Stimulated activated CD8-positive, alpha-beta memory T cell treated with anti-CD3 and anti-CD28 coated beads, Interleukin-15, amount 100 ng/mL, for 1 hour (primary cell): ENCODE measurements at places on chromosomes 16 and 17.

DNA sequence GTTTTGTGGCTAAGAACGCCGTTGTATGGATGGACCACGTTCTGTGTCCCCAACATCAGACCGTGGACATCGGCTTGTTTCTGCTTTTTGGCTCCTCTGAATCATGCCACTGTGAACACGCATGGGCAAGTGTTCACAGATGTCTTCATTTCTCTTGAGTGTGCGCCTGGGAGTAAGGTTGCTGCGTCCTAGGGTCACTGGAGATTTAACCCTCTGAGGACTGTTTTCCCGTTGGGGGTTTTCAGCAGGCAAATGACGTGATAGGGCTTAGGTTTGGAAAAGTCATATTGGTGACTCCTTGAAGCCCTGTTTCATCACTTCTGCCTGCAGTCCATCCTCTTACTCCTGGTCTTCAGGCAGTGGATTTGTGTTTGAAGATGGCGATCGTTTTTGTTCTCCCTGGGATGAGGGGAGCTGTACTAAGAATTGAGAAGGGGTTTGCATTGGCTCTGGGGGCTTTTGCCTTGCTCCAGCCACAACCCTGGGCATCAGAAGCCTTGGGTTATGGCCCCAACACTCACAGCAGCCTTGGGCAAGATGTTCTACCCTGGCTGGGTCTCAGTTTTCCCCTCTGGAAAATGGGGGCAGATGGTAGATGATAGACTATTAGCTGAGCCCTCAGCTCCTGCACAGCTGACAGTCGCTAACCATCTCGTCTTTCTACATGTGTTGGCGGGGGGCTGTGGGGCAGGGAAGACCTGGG, 67.2 kb upstream of the CIBAR2 start:
- DNase-seq = no peak

DNA sequence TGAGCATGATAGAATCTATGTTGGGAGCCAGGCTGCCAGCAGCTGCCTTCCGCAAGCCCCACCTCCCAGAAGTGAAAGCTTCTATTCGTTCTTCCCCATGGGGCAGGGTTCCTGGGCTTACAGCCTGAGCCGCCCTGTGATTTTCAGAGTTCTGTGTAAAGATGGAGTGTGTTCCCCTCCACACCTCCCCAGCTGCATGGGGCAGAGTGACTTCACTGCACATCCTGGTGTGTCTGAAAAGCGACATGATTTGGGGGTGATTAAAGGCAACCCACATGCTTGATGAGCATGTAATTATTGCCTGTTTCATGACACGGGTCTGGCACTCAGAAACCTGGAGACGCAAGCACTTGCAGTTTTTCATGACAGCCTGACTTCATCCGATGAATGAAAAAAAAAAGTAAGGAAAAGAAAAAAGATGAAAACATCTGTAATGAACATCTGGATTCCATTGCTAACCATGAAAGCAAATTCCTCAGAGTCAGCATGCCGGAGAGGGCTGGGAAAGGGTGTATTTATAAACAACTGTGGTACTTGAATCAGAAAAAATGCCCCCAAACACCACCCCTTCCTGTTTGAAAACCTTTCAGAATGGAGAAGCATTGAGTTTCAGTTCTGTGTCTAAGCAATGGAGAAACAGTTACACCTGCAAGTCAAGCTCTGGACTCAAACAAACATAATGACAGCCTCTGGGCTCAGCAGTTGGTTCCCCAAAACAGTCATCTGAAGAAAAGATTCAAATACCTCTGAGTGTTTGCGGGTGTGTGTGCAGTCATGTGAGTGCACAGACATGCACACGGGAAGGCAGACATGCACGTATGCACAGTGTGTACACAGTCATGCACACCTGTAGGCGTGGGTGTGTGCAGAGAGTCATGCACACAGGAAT, 266.0 kb downstream of the ENGASE start:
- DNase-seq = no peak

DNA sequence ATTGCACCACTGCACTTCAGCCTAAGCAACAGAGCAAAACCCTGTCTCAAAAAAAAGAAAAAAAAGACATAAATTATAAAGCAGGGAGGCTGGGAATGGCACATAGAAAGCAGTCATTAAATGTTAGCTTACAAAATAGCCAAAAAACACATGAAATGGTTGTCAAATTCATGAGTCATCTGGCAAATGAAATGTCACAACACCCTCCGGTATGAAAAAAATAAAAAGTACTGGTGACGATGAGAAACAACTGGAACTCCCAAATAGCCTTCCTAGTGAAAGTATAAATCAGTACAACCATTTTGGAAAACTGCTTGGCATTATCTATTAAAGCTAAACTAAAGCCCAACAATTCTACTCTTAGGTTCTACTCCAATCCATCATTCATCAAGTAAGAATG, 3.5 kb upstream of the KATNB1 start:
- DNase-seq = no peak

DNA sequence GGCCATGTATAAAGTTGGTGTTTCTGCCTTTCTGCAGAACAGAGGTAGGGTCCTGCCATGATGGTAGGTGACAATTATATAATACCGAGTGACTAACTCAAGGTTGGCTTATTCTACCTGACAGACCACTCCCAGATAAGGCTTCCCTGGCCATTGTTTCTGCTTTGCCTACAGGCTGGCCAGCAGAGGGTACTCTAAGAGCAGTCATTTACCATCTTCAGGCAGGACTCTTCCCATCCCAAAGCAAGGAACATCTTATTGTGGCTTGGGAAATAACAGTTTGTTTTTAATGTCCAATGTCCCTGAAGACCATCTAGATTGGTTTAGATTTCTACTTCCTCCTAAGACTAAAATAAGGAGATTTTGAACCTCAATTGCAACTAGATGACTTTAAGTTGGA, 74.1 kb downstream of the SNX11 start:
- DNase-seq = no peak

DNA sequence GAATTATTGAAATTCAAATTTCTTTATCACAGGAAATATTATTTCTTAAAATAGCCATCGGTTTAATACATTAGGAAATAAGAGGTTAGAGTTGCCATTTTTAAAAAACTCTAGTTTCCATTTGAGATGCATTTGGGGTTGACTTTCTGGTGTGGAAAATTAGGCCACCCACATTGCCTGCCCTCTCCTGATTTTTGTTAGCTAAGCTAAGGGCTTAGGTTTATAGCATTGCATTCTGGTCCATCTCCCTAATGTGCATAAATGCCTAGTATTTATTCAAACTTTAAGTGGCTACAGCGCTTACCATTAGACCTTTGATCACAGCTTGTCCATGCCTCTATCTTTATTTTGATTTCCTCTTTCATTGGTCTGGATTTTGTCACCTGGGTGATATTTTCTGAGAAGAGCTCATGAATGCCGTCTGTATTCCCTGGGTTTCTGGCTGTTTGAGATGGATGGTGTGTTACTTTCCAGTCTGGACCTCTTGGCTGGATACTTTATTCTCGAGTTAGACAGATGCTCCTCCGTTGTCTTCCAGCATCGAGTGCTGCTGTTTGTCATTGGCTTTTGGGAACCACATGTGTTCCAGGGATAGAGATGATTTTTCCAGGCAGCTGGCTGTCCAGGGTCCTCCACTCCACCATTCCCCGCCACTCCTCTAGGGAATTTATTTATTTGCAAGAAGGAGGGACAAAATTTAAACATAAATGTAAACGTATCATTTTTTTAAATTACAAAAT, 120.3 kb downstream of the KATNIP start:
- no peak for DNase-seq

DNA sequence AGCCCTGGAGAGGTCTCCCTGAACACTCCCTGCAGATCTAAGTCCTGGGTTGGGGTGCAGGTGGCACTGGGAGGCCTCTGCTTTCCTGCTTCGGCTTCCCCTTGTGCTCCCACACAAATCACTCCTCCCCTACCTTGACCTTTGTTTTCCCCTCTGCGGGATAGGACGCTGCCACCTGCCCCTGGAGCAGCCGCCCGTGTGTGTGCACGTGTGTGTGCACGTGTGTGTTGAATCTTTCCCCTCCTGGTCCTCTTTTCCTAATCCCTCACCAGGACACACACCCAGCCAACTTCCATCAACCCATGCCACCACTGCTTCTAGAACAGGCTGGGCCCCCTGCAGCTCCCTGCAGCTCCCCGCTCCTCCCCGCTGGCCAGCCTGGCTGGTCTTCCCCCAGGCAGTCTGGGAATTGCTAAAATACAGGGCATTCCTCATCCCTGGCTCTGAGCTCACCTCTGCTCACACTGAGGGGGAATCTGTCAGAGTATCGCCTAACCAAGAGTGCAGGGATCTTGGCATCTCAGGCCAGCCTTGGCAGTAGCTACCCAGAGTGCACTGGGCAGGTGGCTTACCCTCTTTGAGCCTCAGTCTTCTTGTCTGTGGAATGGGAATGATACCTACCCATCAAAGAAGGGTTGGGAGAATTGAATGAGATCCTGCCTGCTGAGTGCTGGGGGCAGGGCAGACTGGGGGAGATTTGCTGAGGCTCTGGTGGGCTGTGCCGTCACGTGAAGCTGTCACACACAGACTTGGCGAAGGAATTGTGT, 198.5 kb downstream of the NTN1 start:
- DNase-seq = no peak

DNA sequence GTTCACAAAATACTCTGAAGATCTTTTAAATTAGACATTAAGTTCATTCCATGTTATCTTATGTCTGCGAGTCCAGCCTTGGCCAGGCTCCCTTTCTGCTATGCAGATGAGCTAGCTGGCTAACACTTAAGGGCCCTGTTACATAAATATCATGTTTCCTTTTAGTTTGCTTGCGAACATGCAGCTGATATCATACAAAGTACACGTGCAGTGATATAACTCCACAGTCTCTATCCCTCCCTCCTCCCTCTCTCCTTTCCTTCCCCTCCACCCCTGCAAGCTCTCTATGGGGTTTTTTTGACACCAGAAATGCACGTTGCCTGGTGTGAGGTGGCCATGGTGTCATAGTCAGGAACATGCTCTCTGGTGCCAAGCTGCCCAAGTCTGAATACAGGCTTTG, 46.1 kb downstream of the ARHGAP17 start:
- DNase-seq = no peak

DNA sequence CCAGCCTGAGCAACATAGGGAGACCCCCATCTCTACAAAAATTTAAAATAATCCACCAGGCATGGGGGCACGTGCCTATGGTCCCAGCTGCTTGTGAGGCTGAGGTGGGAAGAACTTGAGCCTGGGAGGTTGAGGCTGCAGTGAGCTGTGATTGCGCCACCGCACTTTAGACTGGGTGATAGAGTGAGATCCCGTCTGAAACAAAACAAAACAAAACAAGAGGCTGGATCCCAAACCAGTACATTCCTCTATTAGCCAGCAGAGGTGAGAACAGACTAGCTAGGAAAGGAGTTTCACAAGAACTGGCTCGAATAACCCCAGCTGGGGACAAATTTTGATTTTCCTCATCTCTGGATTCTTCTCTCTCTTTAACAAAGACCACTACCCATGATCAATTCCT, 366.7 kb upstream of the ZFHX3 start:
- DNase-seq = no peak

DNA sequence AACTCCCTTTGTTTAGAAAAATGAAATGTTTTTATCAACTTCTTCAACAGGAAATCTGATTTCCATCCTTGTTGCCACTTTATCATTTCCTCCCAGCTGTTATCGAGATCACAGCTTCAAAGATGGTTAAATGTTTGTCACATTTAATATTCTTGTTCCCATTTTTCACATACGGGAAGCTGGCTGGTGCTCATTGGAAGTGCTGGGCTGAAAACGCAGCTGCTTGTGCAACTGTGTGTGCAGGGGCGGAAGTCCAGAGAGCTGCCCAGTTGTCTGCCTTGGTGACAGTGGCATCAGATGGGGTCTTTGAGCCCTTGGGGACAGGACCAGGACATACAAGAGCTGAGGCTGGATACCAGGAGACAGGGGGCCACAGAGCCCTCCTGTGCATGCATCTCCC, 549.2 kb upstream of the CDH11 start:
- no peak for DNase-seq

GRCh38 chr16:89020068-89020924, 43.3 kb upstream of the CBFA2T3 start:
- DNase-seq = no peak

- DNase-seq = no peak
These were observed 2.1 kb downstream of the RPL23 start for GRCh38 chr17:38851434-38851833.

GRCh38 chr17:49984283-49984682, 10.7 kb downstream of the DLX3 start:
- no peak for DNase-seq

DNA sequence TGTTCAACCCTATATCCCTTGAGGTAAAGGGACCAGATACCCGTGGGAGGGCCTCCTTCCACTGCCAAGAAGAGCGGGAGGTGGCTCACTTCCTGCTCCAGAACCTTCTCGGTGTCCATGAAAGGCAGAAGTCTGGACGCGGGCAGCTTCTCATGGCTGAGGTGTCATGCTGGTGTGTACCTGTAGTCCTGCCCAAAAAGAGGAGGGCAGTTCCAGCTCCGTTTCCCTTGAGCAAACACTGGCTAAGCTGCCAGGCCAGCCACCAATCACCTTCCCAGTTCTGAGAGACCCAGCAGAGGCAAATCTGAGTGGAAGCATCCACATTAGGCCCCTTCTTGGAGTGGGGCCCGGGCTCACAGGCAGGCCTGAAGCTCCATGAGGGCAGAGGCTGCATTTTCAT, 5.6 kb downstream of the TMEM11 start:
- no peak for DNase-seq

DNA sequence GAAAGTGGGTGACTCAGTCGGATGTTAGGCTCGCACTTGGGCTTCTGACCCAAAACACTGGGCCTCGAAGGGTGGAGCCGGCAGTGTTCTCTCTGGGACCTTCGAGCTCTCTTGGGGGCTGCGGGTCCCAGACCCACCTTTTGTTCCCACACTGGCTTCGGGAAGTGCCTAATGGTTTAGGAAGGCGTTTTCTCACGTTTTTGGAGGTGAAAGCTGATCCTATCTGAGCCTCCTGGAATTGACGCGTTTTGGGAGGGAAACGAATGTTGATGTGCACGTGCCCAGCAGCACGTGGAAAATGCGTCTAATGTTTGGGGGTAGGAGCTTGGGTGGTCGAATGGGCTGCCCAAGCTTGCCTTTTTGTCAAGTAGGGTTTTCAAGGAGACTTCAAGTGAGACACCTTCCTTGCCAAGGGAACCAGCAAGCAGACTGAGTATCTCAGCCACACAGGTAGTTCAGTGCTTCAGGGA, 666 bp downstream of the HGS start:
- no peak for DNase-seq

GRCh38 chr16:12468552-12468951, 335.1 kb downstream of the CPPED1 start:
- DNase-seq = no peak

- no peak for DNase-seq
These were observed 11.7 kb downstream of the COL1A1 start for GRCh38 chr17:50189550-50190292.

- DNase-seq = no peak
These were observed 592 bp upstream of the PERCC1 start for GRCh38 chr16:1430214-1430758.
